Activated CD4-positive, CD25-positive, alpha-beta regulatory T cell treated with anti-CD3 and anti-CD28 coated beads, Interleukin-2, amount 50 U/mL, for 16 hours (primary cell): ENCODE measurements at places on chromosomes 7 and 10.

DNA sequence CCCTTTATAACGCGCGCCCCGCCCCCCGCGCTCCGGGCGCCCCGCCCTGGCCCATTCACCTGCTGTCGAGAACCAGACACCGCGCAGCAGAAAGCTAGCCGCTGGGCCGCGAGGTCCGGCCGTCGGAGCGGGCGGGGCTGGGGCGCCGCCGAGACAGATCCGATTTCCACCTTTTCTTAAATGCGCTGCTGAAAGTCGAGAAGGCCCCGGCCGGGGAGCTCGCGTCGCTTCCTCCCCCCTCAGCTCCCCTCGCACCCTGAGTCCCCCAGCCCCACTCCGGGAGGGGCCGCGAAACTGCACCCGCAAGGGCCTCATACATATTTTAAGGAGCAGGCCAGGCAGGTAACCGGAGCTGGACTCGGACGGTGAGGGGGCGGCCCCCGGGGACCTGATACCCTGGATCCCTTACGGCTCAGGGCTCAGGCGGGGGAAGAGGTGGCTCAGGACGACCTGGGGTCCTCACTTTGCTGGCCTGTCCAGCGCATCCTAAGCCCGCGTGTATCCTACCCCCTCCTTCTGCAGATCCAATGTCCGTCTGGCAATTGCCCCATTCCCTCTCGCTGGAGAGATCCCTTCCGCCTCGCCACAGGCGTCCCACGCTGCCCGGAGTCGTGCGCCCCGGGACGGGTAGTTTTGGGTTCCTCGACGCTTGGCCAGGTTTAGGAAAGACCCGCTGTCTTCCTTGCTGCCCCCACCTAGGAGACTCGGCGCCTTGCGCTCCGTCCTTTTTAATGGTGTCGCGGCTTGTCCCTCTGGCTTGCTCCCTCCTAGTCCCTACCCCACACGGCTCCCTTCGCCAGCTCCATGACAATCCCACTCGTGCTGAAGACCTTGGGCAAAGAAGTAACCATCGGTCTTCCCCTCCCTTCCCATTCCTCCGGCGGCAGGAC is 170.6 kb downstream of the UBE2H start:
- DNase-seq, result no peak

GRCh38 chr10:69866688-69867461 is 65.2 kb downstream of the COL13A1 start:
- no peak for DNase-seq

DNA sequence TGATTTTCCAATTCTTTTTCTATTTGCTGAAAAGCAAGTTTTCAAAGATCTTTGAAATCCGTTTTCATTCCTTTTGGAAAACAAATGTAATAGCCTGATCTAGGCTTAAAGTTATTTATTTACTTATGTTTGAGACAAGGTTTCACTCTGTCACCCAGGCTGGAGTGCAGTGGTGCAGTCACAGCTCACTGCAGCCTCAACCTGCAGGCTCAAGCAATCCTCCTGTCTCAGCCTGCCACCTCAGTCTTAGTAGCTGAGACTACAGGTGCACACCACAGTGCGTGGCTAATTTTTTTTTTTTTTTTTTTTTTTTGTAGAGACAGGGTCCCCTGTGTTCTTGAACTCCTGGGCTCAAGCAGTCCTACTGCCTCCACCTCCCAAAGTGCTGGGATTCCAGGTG is 4.6 kb downstream of the ST7 start:
- no peak for DNase-seq

- no peak for DNase-seq
Measured at GRCh38 chr10:86598151-86598550, 56.2 kb upstream of the OPN4 start.

- no peak for DNase-seq
Measured at GRCh38 chr7:99002148-99002826, 124.0 kb downstream of the TRRAP start.

- DNase-seq, result no peak
Measured at GRCh38 chr7:30877015-30877769, 34.5 kb upstream of the AQP1 start.

DNA sequence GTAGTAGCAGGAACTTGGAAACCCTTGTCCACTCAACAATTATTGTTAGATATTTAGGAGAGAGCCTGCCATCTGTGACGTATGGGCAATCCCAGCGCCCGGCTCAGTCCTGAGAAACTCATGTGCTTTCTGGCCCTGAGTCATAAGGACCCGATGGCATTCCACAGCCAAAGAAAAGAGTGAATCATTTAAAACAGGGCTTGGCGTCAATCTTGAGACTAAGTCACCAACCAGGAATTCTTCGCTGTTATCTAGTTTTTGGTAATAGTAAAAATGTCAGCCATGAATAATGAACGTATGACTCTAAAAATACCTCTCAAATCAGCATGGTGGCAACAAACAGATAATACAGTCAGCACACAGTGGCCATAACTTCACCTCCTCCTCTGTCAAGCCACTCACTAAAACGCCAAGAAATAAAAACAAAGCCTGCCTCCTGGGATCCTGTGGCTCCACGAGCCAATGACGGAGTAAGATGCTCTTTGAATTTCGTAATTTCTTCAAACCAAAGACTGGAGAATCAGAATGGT is 140.8 kb downstream of the ADAM12 start:
- no peak for DNase-seq

GRCh38 chr10:47026301-47027107 is 115.3 kb downstream of the PTPN20 start:
- no peak for DNase-seq

- no peak for DNase-seq
Measured at GRCh38 chr7:32536585-32536984, 41.3 kb downstream of the AVL9 start.

GRCh38 chr10:69486922-69487730 is 35.9 kb downstream of the TSPAN15 start:
- DNase-seq, result no peak

- DNase-seq, result no peak
Measured at GRCh38 chr7:80533287-80533686, 21.4 kb upstream of the GNAT3 start.

GRCh38 chr10:12588091-12588860 is 238.9 kb downstream of the CAMK1D start:
- DNase-seq, result no peak

GRCh38 chr7:27124096-27124901 is 6.3 kb downstream of the HOXA4 start:
- DNase-seq, result no peak

DNA sequence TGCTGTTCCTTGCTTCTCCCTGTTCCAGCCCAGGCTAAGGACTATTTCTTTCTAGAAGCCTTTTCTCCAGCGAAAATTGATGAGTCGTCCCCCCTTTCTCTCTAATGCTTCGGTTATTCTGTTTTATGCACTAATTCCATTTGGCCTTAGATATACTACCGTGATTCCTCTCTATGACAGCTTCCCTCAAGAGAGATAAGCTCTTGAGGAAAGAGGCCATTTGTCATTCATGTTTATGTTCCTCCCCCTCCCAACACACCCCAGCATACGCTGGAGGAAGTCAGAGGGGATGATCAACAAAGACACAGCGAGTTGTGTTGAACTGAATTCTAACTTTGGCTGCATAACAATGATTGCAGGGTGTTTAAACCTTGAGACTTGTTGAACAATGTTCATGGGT is 198.8 kb downstream of the BMPER start:
- DNase-seq, result no peak

DNA sequence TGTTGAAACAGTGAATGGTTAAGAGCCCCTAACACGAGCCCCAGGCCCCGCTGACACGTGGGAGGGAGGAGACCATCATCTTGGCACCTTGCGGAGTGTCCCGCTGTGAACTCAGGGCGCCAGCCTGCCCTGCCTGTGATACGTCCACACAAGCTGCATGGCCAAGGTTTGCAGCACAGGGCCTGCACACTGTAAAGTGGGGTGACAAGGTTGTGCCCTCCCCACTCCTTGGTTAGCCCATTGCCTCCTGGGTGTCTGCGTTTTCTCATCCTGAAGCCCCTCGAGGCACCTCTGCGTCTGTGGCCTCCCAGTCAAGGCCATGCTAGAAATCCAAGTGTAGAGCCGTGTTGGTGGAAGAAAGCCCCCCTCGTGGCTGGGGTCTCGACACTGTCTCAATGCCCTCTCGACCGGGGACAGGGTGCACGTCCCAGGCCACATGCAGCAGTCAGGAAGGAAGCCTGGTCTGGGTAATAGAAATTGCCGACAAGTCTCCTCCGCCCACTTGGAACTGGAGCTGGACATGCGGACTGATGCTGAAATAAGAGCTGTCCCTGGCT is 192.1 kb downstream of the DNAJB6 start:
- DNase-seq, result no peak

GRCh38 chr10:19970717-19971116 is 154.5 kb downstream of the PLXDC2 start:
- no peak for DNase-seq

GRCh38 chr10:55146032-55146431 is 345.0 kb upstream of the PCDH15 start:
- no peak for DNase-seq

DNA sequence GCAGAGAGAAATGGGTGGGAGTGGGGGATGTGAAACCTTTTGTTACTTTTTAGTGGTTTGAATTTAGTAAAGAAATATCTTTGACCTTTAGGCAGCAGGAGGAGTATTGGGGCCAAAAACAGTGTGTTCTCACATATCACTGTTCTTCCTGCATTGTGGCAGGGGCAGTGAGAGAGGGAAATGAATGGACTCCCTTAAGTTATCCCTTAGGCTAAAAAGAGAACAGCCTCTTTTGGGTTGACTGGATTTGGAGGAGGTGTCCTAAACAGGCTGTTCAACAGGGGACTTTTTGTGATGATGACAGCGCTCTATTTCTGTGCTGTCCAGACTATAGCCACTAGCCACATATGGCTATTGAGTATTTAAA is 22.3 kb downstream of the ZNF775 start:
- DNase-seq, result no peak

DNA sequence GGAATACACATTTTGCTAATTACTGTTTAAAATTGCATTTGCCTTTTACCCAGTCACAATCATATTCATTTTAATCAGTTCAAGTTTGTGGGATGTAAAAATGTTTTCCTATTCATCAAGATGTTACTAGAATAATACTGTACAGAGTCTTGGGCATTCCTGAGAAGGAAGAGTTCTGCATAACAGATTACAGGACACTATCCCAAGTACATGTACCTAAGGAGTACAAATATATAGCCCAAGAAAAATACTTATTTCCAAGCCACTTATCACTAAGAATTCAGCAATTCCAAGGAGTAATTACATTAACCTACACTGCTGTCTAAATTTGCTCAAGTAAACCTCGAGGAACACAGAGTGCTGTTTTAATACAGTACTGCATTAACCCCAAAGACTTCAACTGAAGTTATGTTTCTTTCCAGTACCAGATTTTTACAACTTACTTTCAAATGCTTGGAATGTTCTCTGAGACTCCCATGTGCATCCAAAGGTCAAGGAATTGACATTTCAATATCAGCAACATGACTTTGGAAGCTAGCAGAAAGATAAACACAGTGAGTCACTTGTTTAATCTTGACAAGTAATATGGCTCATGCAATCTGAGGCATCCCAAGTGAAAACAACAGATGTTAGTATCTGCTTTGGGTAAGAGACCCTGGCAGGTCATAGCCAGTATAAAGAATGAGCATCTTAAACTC is 125.4 kb upstream of the BET1 start:
- DNase-seq, result no peak

- no peak for DNase-seq
Measured at GRCh38 chr10:123945325-123945920, 53.8 kb upstream of the CPXM2 start.
